ENCODE measurements at places on chromosomes 5 and 9. TPM values are rescaled to one million over a fixed set of nuclear protein-coding genes. Genes with fewer than 3 reads are reported as not detected.

DNA sequence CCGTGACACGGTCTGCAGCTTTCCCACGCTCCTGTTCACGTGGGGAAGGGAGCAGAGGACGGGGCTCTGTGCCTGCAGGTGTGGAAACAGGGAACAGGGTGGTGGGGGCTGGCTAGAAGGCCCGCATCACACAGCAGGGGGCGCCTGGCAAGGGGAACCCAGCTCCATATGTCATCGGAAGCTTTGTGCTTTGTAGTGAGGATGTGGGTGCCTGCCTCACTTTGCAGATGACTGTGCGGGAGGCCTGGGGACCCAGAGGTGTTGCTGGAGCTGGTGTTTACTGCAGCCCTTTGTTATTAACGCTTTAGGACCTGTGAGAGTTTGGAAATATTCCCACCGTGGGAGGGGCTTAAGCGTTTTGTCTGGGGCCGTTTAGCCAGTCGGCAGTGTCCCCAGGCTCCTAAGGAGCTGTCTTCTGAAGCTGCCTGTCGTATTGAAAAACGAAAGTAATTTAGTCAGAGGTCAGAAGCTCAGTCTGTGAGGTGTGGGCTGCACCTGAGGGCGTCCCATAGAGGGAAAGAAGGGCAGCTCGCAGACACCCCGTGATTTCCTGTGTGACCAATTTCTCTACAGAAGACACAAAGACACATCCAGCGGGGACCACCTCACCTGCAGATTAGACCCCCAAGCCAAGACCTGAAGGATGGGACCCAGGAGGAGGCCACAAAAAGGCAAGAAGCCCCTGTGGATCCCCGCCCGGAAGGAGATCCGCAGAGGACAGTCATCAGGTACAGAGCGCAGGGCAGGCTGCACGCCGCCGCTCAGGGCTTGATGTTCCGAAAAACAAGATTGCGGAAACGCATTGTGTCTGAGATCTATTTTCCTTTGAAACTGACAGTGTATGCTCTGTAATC, 9.1 kb downstream of the MAN1B1 start:
- DNase-seq: no peak

The MGAT4B gene
- total RNA-seq: 47.4 TPM

The TUT7 gene
- total RNA-seq: 34.0 TPM

DNA sequence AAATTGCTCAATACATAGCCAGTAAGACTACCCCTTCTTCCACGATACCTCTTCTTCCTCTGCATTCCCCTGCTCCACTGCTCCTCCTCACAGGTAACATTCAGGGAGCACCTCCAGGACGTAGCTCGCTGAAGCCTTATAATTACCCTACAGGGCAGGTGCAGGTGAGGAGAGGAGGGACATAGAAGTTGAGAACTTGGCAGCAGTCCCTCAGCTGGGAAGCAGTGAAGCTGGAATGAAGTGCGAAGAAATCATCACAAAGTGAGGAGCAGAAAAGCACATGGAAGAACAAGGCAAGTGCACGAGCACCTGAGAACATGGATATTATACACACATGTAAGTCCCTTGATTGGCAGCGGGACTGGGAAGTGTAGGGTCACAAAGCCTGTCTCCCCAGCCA, 118.2 kb downstream of the HSD17B3 start:
- DNase-seq: no peak

DNA sequence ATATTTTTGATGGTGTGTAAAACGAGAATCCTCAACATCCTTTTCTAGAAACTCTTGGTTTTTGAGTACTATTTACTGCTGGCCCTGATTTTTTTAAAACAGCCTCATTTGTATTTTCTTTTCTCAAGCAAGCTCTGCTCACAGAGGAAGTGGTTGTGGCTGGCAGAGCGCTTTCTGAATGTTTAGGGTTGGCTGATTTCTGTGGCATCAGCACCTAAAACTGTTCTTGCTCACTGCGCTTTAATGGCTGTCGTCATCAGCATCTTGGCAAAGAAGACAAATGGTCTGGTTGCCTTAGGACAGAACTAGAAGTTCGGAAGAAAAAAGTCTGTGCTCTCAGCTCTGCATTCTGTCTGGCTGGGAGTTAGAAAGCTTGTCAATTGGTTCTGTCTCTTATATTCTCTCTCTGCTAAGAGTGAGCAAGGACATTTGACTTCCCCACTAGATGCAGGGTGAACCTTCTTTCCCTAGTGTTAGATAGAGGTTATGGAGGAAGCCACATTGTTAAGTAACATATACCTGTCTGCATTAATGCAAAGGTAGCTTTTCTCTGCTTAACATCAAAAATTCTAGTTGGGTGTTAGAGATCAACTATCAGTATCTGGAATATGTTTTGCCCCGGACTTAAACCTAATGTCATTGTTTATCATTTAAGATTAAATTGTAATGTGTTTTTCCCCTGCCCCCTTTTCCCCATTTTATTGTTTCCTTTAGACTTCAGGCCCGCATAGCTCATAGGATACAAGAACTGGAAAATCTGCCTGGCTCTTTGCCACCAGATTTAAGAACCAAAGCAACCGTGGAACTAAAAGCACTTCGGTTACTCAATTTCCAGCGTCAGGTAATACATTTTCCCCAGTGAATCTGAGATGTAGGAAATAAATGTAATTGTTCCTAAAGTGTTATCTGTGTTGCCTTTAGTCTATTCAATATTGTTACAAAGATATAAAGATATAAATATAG, 39.0 kb downstream of the SMARCA2 start:
- DNase-seq: peak; percentile 39

The AJM1 gene
- total RNA-seq: 0.94 TPM

DNA sequence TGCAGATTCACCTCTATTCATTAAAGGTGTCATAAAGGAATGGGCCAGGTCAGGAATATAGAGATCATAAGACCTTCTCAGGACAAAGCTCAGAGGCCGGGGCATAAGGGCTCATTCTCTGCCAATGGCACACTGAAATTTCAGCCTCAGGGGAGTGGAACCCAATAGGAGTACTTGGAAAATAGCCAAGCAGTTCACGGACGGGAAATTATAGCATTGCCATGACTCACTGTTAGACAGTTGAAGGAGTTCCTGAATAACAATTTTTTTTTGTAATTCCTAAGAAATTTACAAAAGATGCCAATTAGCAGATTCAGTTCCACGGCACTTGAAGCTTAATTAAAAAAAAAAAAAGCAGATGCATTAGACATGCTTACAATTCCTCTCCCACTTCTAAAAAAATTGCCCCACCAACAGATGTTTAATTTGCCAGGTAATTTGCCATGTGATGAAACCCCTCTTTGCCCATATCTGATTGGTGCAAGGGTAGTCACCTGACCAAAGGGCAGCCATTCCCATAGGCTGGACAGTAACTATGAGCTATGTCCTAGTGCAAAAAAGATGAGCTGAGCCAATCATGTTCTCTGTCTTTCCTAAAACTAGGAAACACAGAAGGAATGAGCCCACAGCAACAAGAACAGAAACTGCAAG, 58.6 kb downstream of the PTCD2 start:
- no peak for DNase-seq

Data from occipital lobe (tissue), 3 donors.